NCI-H1092 (cell line): ENCODE measurements at places on chromosomes 16 and 17.

DNA sequence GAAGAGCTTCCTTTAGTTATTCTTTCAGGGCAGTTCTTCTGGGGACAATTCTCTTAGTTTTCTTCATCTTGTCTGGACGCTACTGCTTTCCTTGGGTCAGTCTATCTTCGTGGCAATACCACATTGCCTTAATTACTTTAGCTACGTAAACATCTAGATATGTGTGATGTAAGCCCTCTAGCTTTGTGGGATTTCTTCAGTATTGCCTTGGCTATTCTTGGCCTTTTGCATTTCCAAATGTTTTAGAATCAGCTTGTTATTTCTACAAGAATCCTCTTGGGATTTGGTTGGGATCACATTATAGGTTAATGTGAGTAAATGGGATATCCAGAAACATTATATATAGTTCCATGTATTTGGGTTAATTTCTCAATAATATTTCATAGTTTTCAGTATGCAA is 9.0 kb upstream of the ST6GALNAC2 start:
- DNase-seq: no peak

DNA sequence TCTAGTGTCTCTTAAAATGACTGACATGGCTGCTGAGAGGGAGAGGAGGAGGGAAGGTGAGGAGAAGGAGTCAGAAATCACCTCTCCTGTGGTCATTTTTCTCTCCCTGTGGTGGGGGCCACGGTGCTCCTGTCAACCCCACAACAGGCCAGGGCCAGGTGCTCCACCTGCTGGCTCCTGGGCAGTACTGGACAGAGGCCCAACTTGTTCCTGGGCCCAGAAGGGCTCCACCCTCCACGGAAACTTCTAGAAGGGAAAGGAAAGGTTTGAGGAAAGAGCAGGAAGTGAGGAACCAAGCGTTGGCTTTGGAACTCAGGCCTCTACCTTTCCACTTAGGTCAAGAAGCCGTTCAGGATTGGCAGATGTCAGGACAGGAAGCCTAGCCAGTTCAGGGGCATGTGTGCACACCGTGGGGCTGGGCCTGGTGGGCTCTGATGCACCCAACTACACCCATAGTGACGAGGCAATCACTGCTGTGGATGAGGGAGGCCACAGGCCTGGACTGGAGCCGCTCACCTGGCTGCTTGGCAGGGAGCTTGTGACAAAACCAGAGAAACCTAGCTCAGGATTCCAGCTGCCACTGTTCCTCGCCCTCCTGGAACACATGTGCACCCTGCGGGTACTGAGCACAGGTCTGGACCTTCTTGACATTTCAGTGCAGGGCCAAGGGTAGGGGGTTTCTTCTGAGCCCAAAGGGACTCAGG is 36.1 kb downstream of the WNT3 start:
- no peak for DNase-seq

DNA sequence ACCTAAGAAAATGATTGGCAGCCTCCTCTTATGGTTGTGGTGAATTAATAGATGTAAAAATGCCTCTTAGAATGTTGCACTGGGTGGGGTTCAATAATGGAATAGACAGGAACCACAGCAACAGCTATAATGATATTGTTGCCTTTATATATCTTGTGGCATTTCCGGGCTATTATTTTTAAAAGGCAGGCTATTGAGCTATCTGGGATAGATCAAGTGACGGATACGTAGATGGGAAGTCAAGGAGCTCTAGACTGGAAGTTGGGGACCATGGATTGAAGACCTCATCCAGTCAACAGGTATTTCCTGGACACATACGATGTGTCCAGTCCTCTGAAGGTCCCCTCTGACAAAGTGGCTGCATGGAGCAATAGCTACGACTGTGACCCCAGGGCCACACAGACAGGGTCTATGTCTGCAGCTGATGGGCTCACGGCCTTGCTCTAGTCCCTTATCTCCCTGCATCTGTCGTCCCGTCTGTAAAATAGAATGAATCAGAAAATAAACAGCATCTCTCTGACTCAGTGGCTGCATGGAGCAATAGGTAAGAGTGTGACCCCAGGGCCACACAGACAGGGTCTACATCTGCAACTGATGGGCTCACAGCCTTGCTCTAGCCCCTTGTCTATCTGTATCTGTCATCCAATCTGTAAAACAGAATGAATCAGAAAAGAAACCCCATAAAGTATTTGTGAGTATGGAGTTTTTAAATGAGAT is 117.7 kb upstream of the FOXF1 start:
- DNase-seq: no peak

DNA sequence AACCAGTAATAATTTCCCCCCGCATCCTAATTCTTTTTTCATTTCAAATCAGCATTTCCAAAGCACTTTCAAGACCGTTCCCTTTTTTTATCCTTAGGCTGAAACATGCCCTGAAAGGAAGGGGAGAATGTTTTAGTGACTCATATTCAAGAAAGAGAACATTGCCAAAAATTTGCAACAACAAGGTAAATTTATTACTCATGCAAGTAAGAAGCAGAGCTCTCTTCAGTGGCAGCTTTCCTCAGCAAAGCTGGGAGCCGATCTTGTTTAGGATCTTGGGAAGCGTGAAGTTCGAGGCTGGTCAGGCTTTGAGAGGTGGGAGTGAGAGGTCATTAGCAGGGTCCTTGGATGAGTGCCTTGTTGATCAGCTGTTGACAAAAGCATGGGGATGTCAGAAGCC is 129.5 kb downstream of the PRKCA start:
- no peak for DNase-seq

DNA sequence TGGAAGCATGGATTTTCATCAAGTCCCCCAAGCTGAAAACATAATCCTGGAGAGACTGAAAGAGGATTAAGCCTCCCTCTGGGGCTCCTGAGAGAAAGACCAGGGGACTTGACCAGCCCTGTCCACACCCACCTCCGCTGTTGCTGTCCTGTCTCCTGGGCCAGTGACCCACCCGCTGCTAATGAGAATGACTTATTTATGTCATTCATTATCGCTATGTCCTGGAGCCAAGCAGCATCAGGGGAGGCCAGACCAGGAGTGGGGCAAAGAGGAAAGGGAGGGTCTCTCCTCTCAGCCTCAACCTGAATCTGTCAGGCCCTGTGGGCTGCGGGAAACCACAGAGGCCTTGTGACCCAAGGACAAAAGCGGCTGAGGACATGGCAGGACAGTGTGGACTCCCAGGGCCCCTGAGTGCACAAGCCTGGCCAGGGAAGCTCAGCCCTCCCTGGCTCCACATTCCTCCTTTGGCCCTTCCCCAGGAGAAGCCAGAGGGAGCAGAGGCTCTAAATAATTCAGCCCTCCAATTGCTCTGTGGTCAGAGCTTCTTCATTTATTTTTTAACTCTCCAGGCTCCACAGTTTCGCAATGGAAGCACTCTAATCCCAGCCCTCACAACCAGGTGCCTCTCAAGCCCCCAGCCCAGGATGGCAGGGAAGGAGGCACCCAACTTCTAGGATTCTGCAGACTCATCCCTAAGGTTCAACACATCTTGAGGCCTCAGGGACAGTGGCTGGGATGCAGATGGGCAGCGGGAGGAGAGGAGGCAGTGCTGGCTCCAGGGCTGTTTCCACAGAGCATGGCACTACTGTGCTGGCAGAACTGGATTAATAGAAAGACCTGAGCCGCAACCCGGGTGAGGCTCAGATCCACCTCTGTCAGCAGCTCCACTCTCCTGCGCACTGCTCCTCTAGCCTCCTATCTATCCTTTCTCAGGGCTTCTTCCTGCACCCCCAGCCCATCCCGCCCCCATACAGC is 19.1 kb downstream of the CUEDC1 start:
- no peak for DNase-seq

DNA sequence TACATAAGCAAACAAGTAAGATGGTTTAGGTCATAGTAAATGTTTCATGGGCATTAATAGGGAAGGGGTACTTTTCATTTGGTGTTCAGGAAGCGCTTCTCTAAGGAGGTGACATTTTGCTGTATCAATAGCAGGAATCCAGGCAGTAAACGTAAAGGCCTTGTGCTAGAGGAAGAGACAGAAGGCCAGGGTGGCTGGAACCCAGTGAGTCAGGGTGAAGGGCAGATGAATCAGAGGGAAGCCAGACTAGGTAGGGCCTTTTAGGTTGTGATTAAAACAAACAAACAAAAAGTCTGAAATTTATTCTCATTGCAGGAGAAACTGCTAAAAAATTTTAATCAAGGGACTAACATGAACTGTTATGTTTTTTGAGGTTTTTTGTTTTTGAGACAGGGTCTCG is 6.5 kb downstream of the BMERB1 start:
- no peak for DNase-seq

DNA sequence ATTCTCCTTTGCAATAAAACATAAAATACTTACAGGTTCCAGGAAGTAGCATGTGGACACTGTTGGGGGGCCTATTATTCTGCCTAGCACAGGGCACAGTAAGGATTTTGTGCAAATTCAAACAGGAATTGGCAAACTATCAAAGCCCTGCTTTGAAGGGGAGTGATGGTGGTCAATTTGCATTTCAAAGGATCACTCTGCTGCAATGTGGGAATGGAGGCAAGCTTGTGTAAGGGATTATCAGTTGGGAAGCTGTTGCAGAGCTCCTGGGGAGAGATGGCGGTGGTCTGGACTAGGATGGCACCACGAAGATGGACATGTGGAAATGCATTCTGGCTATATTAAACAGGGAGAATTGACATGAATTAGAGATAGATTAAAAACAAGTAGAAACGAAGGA is 990.7 kb upstream of the RBFOX1 start:
- no peak for DNase-seq

DNA sequence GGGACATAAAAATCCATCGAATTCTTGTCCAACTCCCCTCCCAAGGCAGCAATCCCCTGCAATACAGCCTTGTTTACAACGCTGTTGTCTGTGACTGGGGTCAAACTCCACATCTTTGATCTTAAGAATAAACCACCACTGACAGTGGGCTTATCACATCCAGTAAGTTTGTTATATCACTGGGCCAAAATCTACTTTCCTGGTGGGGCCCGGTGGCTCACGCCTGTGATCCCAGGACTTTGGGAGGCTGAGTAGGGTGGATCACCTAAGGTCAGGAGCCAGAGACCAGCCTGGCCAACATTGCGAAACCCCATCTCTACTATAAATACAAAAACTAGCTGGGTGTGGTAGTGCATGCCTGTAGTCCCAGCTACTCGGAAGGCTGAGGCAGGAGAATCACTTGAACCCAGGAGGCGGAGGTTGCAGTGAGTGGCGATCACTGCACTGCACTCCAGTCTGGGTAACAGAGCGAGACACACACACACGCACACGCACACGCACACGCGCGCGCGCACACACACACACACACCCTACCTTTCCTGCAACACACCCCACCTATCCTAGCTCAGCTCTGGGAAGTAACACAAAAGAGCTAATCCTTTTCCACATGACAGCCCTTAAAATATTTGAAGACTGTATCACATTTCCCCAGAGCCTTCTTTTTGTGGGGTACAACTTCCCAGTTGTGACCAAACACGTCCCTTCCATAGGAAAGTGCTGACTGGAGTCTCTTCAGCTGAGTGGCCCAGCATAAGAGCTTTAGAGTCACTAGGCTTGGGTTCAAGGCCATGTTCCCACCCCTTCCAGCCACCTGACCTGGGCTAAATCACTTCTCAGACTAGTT is 20.9 kb upstream of the ABCC1 start:
- DNase-seq: no peak

GRCh38 chr17:51667706-51668083 is 407.3 kb downstream of the UTP18 start:
- DNase-seq: no peak

GRCh38 chr16:13178318-13178717 is 276.9 kb downstream of the SHISA9 start:
- no peak for DNase-seq

DNA sequence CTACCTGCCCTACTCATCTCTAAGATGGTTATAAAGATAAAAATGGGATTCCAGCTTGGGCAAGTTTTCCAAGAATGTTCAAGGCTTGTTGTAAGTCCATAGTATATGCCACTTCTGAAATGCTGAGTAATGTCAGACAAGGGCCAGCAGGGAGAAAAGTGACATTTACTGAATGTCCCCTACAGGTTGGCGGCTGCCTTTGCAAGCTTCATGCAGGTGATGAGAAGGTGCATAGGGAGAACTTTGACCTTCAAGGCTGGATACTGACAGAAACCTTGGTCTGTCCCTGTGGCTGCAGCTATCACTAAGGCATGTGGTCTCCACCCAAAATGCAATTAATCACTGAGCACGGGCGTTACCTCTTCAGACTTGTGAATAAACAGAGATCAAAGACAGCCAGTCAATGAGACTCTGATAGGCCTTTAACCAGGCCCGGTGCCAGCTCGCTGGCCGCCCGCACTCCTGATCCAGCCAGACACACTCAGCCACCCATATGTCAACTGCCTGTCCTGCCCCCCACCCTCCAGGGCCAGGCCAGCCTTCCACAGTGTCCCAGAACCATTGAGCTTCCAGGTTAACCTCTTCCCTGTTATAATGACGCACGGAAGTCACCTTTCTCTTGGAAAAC is 26.8 kb upstream of the AXIN2 start:
- peak; percentile 59 for DNase-seq

DNA sequence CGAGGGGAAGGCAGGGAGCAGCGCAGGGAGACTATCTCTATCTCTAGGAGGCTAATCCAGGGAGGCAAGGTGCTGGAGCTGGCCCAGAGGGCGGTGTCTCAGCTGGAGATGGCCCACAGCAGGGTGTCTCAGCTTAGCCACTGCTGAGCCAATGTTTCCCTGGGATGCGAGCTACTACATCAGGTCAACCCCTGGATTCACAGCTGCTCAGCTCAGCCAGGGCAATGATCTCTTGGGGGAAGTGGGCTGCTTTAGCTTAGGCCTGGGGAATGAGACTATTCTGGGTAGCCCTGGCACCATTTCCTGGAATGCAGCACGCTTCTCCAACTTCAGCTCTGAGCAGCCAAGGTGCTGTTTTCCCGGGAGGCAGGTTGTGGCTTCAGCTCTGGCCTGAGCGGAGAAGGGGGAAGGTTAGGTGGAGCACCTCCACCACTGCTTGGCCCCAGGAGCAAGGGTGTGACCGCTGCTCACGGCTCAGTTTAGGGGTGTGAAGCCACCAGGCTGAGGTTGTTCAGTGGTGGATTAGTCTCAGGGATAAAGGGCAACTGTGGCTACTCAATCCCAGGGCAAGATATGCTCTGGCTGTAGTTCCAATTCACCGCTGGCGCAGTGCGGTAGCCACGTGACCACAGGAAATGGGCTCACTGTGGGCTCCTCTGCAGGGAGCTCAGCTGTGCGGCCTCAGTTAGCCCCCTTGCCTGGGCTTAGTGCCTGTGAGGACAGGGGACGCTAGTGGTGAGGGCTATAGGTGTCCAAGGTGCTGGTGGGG is 5.2 kb upstream of the PRSS21 start:
- DNase-seq: no peak

DNA sequence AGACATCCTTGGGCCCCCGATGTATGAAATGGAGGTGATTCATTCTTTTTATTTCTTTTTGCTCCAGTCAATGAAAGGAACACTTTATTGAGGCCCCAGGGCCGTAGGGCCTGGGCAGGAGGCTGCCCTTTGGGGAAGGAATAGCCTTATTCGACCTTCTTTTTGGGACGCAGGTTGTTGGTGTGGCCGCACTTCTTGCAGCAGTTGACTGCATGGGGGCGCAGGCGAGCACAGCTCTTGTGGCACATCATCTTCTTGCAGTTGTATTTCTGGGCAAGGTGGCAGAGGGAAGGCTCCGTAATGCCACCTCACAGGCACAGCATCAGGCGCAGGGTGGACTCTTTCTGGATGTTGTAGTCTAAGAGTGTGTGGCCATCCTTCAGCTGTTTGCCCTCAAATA is 50.9 kb downstream of the SIAH1 start:
- no peak for DNase-seq
